Stimulated activated CD8-positive, alpha-beta memory T cell treated with anti-CD3 and anti-CD28 coated beads, Interleukin-7, amount 100 ng/mL, for 24 hours (primary cell): ENCODE measurements at places on chromosomes 11 and 22.

DNA sequence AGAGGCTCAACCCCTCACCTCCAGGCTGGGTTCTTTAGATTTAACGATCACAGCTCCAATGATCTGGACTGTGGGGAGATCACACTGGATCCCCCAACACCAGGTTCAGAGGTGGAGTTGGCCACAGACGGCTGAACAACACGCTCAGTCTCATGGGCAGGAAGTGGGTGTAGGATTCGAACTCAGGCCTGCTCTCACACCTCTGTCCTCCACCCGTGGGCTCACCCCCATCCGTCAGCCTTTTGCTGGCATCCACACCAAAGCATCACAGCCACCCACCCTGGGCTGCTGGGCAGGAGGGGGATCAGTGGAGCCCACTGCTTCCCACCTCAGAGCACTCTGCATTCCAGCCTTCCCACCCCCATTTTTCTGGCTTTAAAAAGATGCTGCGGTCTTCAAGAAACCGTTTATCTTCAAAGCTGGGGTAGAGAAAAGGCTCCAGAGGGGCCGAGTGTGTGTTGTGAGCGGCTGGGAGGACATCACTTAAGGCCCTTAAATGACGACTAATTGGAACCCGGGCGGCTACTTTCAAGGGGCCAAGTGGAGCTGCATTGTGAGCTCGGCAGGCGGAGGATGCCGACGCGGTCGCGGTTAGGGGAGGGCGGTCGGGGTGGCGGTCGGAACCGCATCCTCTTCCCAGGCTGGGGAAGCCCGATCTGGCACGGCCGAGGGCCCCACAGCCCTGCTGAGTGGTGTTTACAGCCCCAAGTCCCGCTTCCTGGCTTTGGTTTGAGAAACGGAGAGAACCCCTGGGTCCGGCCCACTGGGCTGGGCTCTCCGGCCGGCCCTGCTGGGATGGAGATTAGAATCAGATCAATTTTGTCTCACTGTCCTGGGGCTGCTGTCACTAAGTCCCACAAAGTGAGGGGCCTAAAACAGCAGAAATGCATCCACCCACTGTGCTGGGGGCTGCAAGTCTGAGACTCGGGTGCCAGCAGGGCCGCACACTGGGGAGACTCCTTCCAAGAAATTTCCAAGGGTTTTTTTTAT lies 15.9 kb upstream of the FGF3 start:
- DNase-seq: no peak

DNA sequence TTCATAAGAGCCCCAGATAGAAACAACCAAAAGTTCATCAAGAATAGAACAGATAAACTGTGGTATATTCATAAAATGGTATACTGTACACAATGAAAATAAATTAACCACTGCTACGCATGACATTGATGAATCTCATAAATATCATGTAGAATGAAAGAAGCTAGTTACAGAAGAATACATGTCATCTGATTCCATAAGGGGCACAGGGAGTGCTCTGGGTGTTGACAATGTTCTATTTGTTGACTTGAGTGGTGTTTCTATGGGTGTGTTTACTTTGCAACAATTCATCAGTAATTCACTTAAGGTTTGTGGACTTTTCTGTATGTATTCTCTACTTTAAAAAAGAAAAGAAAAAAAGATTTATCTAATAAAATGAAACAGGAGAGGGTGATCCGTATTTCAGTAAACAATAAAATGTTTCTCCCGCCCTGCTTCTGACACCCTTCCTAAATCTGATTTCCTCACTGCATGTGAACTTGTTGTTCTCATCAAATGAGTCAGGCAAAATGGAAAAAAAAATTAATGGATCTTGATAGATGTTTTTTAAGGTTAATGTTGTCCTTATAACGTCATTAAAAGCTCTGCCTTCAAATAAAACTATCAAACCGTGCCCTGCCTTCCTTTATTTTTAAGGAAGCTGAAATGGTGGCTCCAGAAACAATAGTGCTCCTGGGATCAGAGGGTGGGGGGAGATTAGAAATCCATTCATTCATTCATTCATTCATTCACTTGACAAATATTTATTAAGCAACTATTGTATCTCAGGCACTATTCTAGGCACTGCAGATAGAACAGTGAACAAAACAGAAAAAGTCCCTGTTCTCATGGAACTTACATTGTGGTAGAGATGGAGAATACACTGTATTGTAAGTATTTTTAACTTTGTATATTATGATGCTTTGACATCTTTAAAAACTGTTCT lies 77.2 kb upstream of the CD44 start:
- no peak for DNase-seq

DNA sequence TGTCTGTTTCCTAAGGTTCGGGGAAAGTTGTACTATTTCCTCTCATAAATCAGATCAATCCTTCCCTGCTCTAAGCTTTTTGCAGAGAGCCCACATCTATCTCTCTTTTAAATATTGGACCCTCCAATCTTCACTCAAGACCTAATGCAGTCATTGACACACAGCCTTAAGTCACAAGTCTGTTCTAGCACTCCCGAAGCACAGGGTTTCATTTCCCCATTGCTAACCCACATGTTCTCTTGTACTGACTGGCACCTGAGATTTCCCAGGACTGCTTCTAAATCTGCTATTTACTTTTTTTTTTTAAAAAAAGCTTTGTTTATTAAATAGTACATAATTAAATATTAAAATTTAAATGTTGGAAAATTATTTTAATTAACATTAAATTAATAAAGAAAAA lies 674.7 kb downstream of the TBC1D22A start:
- DNase-seq: no peak

GRCh38 chr11:116837231-116838091 lies at the start of gene APOA1:
APOA1 (minus strand) TSS chr11:116837622; CDS start chr11:116837387, 235 bp downstream.
- no peak for DNase-seq

DNA sequence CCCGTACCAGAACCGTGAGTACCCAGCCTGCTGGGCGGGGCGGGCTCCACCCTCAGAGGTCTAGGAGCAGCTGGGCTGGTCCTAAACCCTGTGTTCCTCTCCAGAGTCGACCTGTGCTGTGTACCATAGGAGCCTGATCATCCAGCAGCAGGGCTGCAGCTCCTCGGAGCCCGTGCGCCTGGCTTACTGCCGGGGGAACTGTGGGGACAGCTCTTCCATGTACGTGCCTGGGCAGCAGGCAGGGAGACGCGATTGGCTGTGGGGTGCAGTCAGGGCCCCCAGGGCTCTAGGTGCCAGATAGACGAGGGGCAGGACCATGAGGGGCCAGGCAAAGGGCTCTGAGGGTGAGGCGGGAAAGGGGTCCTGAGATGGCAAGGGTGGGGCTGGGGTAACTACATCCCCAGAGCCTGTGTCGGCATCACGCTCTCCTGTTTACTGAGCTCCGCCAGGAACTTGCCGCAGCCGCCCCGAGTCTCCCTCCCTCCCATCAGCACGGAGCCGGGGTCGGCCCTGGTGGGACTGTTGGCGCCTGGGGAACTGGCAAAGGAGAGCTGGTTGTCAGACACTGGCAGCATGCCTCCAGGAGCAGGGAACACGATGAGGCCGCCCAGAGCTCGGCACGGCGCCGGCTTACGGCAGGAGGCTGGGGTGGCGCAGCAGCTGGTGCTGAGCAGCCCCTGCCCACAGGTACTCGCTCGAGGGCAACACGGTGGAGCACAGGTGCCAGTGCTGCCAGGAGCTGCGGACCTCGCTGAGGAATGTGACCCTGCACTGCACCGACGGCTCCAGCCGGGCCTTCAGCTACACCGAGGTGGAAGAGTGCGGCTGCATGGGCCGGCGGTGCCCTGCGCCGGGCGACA lies 22.9 kb upstream of the MUC5B start:
- no peak for DNase-seq

- no peak for DNase-seq
These were observed 102.8 kb upstream of the DRD2 start for GRCh38 chr11:113578033-113578380.

GRCh38 chr22:49077586-49077985 lies 750.1 kb downstream of the BRD1 start:
- no peak for DNase-seq

DNA sequence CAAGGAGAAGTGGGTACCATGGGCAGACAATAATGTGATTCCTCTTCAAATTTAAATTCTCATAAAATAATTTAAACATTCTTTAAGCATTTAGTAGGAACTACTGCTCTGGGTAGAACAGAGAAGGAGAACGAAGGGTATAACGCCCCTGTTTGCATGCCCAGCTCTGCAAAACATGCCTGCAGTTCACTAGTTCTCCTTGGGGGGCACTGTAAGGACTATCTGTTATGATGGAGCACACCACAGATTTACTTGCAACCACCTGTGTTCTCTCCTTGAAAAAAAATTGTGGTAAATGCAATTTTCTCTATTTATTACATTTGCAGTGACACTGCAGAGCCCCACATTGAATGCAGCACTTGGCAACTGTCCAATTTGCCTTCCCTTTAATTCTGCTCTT lies 100.3 kb downstream of the GUCY1A2 start:
- no peak for DNase-seq
